ENCODE measurements at places on chromosomes 3 and 15.

- DNase-seq: no peak
Observed at GRCh38 chr3:45232521-45232920, 6.4 kb upstream of the TMEM158 start.

DNA sequence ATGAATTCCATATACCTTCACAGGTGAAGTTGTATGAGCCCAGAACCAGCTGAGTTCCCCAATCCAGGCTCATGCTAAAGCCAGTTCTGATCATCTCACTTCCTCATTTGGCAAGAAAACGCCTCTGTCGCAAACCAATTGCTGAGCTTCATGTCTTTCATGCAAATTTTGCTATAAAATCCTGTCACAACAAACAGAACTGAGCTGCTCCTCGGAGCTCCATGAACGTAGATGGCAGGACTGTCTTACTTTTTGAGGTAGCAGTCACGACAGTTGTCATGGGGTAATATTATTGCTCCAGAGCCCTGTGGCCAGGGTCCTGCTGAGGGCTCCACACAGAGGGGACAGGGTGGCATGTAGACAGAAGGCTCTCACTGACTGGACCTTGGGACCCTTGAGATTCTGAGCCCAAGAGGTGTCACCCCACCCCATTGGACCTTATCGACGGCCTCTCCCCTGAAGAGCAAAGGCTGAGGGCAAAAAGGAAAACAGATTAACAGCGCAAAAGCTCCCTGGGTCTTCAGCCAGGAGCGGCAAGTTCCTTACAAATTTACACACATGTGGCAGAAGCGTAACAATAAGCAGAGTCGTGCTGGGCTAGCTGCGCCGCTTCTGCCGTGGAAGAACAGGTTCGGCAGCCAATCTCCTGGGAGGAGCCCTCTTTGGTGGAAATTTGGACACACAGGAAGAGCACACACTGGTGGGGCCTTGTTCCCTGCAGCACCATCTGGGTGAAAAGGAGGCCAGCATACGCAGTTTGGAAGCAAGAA, 249.2 kb downstream of the OPA1 start:
- no peak for DNase-seq

DNA sequence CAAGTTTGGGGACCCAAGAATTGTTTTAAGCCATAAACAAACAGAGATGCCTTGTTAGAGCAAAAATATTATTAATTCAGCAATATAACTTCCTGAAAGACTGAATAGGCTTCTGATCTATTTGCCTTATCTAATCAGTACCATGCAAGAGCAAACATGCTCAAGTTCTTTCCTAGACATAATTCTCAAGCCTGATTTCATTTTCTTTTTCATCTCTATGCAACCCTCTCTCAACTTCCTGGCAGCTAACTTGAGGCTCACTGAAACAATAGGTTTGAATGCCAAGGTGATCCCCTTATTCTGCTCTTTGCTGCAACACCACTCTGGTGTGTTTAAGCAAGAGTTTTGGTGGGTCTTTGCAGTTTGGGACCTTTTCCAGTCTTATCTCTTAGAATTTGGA, 230.9 kb upstream of the CD96 start:
- DNase-seq: no peak

DNA sequence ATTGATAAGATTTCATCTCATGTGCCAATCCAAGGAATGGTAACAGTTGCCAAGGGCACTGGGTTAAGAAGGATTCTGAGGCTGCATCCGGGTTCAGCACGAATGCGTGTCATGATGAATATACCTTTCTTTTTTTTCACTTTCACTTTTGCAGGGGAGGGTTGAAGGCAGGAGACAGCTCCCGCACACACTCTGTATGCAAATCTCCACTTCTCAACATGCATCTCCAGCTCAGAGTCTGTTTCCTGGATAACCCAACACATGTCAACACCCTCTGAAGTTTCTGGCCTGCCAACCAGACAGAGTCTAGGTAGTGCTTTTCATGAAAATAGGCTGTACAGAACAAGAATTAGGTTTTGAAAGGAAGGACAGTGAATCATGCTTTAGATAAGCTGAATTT, 21.6 kb downstream of the B4GALT4 start:
- DNase-seq: no peak

DNA sequence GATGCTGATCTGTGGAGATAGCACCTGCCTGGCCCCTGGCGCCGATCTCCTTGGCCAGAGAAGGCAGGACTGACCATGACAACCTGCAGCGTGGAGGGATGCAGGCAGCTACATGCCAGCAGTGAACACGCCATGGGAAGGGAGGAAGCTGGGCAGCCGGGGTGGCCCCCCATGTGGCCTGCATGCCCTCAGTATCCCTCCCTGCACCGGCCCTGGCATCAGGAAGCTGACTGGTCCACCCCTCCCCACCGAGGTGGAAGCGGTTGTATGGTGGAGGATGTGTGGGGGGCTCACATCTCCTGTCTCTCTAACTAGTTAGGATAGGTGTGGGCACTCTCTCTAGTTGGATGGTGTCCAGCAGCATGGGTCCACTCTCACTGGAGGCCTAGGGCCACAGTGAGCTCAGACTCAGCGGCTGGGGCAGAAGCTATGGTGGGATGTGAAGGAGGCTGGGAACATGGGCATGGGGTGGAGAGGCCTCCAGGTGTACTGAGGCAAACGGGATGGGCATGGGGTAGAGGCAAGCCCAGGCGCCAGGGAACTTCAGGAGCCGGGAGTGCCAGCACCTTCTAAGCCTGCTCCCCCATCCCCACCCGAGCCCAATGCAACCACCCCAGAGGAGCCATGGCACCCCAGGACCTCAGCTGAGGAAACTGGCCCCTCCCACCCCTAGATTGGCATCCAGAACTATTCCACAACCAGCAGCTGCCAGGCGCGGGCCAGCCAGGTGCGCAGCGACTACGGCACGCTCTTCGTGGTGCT, 1.8 kb upstream of the ABTB1 start:
- DNase-seq: no peak

- no peak for DNase-seq
Observed at GRCh38 chr15:51724673-51725072, 12.8 kb downstream of the LYSMD2 start.

GRCh38 chr3:41116851-41117250, 82.5 kb upstream of the CTNNB1 start:
- no peak for DNase-seq

- DNase-seq: peak; percentile 15
Observed at GRCh38 chr3:182436547-182436946, 356.8 kb upstream of the ATP11B start.
